ENCODE measurements at places on chromosomes 11 and 22.
A peak's percentile ranks its signal among the peaks of the same experiment; 100 is the strongest.

DNA sequence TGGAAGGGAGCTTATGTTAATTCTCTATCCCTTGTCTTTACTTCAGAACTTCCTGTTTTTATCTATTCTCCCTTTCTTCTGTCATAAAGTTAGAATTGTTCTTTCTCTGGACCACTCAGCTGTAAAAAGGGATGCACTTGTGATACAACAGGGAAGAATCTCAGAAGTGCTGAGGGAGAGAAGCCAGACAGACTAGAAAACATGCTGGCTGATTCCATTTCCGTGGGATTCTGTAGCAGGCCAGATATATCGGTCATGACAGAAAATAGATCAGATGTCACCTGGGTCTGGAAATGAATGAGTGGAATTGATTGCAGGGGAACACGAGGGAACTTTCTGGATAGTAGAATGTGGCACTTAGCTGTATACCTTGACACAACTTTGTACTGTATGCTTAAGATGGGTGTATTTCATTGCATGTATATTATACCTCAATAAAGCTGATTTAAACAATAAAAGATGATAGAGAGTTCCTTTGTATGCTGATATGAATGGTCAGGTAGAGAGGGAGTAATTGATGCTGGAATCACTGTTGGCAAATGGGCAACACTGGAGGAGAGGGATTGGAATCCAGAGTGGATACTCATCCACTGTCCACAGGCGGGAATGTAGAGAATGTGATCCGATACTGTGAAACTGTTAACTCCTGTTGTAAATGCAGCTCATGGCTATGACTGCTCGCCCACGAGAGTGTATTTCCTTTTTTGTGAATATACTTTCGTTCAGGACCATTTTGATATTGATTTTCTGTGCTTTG, 59.6 kb downstream of the ATXN10 start:
- DNase-seq, result no peak

DNA sequence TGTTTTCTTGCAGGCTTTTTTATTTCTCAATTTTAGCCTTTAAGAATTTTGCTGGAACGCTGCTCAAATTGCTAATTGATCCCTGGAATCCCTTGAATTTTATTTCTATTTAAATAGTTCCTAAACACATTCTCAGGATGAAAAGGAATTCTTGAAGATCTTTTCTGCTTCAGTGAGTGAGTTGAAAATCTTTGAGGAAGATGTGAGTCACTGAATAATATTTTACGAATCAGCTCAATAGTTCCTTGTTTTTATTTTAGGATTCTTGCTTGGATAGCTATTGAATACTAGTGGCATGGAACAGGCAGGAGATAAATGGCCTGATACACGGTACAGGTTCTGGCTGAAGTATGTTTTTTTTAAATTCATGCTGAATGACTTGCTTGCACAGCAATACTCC, 194.6 kb upstream of the CCDC90B start:
- DNase-seq, result peak; percentile 9

DNA sequence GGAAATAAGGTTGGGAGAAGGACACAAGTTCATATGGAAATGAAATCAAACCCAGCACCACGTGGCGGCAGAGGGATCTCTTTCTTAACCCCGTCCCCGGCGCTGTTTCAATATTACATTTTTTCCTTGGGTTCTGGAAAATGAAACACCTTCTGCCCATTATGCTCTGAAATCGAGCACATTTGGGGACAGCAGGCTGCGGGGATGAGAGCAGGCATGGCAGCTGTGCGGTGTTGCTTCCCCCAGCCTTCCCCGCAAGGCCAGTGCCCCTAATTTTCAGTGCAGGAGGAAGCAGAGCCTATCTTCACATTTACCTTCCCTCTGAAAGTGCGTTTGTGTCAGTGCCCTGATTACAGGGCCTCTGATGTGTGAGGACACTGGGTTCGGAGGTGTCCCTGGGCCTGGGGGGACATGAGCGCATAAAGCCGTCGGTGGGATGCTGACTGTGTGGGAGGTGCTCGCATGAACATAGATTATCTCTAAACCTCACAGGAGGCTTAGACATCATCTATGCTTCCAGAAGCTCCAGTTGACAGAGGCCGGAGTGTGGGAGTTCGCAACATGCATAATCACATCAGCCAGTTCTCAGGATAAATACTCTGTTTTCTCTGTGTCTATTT, 921.3 kb downstream of the BRD1 start:
- DNase-seq, result no peak

DNA sequence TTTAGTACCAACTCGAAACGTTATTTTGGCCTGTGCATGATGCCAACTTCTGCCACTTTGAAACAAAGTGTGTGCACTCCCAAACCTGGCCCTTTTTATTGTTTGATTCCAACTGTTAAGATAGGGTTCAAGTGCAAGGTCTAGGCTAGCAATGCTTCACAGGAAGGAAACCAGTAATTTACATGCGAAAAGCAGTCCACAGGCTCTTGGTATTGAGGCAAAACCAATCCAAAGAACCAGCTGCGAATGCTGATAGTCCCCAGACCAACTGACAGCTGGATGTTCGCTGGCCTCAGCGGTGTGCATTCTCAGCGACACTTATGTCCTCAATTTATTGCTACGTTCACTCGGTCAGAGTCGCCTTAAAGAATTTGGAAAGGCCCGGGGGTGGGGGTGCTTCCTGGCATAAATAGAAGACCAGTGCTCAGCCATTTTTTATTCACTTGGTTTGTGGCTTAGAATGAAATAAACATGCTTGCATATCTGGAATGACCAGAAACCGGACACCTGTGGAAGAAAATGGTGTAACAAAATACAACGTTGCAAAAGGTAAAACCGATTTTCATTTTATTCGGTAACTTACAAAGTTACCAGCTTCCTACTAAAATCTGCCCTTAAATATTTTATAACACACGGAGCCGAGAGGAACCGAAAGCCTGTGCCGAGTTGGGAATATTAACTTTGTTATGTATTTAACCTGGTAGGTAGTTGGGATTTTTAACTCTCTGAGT, 1.6 kb downstream of the CPT1A start:
- no peak for DNase-seq

GRCh38 chr11:74397501-74398243, 561 bp downstream of the PGM2L1 start:
- peak; percentile 27 for DNase-seq

DNA sequence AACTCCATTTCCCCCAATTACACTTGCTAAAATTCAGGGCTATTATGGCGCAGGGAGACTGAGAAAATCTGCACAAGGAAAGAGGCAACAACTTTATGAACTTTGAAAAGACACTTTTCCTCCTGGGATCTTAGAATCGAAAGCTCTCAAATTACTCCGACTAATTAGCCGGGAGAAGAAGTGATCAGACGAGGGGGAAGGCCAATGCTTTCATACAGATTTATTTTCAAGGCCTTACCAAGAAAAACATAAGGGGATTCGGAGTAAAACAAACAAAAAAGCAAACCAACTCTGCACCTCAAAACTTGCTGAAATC, 1.6 kb downstream of the PAX6 start:
- DNase-seq, result no peak

DNA sequence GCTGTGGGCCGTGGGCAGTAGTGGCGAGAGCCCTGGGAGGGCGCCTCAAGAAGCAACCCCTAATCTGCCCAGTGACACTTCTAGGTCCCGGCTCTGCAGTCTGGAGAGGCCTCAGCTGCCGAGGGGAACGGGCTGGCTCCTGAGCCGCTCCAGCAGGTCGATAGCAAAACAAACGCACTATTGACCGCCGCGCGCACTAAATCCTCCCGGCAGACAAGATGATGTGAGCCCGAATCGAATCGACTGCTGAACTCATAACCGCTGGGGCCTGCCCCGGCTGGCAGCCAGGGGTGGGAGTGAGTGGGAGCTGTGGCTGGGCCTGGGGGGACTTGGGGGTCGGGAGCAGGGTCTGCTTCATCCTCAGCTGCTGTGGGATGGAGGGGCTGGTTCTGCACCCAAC, 36.1 kb downstream of the FLRT1 start:
- no peak for DNase-seq

DNA sequence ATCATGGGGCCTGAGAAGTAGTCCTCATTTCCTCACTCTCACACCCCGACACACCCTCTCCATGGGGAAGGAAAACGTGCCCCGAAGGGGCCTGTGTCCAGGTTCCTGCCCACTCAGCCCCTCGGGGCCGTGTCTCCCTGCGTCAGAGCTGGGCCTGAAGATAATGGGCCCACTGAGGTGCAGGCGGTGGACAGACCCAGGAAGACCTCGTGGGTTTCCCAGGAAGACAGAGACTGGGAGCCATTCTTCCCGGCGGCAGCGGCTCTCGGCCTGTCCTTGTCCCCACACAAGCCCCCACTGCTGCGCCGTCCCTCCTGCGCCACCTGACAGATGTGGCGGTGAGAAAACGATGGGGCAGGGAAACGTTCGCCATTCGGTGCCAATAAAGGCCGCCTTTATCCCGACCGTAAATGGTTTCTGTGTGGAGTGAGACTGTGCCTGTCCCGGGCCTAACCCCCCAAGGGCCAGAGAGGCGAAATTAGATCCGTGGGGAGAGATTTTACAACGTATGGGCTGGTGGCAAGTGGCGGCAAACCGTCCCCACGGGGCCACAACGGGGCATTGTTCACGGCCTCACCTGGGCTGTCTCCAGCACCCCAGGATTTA, 89.0 kb downstream of the CDKN1C start:
- DNase-seq, result no peak

DNA sequence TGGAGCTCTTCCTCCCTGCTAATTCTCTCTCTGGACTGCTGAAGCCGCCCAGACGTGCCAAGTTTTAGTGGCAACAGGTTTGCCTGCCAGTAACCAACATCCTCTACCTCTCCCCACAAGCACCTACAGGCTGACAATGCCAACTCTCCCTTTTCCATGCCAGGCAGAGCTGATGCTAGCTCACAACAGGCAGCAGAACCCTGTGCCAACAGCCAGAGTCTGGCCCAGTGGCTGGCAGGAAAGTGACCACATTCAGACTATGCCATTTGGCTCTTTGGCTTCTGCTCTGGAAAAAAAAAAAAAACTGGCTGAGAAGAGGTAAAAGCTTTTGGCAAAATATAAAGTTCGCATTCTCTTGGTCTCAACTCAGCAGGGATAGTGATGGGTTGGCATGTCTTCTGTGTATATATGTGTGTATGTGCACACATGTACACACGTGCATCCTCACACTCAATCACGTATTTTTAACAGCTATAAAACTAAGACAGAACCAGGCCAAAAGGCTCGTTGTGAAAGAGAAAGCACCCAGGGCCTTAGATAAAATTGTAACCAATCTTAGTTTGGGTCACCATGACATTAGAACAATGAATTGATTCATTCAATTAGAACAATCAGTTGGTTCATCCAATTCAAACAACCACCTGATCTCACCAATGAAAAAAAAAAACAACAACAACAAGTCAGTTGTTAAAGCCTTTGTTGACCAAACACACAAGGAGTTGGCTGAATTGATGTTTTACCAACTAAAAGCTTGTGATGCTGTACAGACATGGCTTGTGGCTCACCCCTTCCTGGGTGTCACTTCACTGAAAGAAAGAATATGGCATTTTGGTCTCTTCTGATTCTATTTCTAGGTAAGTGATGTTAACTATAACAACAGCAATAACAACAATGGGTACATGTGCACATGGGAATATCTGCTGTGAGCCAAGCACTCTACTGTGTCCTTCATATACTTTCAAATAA, 48.6 kb downstream of the TRIM29 start:
- no peak for DNase-seq

DNA sequence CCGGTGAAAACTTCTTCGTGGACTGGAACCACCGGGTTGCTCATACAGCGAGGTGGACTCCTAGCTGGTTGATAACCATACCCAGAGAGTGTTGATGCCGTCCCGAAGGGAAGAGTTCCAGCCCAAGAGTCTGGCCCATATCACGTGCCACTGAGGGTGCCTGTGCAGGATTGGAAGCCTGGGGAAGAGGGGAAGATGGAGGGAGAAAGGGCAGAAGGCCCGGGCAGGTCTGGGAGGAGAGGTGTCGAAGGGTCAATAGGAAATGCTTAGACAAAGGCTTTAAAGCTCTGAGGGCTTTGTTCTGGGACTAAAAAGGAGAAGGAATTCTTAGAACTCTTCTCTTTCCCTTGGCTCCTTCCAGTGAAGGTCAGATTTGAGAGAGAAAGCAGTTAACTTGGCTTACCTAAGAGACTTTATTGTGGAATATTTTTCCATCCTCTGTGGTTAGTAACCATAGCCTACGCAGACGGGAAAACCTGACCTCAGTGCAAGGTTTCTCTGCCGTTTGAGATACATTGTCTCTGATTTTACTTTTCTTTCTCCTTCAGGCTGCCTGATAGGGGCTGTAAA, 70.5 kb downstream of the JAM3 start:
- no peak for DNase-seq

GRCh38 chr11:396948-397548, 3.0 kb downstream of the PKP3 start:
- no peak for DNase-seq

DNA sequence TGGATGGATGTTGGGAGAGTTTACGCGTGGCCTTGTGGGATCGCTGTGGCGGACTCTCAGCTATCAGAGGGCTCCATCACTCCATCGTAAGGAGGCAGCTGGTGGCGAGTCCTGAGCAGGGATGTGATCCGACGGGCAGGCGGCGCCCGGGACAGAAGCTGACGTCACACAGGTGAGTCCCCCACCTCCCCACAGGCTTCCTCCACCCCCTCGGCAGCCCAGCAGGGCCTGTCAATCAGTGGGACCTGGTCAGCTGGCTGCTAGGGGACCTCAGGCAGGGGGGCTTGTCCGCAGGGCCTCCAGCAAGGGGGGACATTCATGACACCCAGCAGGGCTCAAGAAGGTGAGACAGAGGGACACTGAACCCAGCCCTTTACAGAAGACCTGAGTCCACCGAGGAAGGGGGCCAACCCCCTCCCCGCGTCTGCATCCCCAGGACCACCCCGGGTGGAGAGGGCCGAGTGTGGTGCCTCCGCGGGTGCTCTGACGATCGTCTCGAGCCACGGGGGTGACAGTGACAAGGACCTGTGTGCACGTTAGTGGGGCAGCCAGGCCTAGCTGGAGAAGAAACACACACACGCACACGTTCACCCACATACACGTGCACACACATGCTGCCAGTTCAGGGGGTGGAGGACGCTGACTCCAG, 7.1 kb downstream of the HRAS start:
- DNase-seq, result no peak

DNA sequence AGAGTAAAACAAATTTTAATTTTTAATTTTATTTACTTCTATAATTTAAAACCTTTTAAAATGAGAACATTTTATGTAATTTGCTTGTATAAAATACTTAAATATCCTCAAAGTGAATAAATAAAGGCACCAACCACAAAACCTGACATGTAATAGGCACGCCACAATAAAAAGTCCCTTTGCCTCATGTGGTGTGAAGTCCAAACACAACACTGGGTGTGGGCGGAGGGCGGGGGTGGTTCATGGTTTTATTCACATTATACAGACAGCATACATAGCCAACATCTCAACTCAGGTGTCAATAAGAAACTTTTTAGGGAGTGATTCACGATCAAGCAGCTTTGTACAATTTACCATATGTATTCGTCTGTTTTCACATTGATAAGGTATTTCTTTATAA, 107.9 kb downstream of the ANO3 start:
- no peak for DNase-seq

- DNase-seq, result no peak
Observed at GRCh38 chr11:89249196-89249595, 71.5 kb downstream of the TYR start.

DNA sequence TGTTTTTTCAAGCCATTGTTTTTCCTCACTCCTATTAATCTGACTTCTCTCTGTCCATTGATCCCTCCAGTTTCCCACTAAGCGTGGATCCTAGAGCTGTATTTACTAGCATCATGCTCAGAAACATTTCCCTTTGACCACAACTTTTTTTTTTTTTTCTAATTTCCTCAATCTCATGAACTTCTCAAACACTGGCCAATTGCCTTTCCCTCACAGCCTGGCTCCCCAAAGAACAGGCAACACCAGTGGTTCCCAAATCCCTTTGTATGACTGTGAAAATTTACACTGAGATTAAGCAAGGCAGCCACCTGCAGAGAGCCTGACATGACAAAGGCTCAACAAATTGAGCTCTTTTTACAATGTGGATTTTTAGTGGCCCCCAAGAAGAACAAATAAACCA, 1.4 kb upstream of the TPP1 start:
- DNase-seq, result no peak

Measured in neuronal stem cell (in vitro differentiated cells).